ENCODE measurements at places on chromosomes 2 and 18. TPM values are rescaled to one million over a fixed set of nuclear protein-coding genes. Genes with fewer than 3 reads are reported as not detected.

The GPD2 gene
- total RNA-seq: 13.1 TPM

- no peak for DNase-seq
- H3K4me1 ChIP-seq: no peaks in the 10 kb centered on the region
- peaks cover 9% of the 10 kb centered on the region for H3K27me3 ChIP-seq
- H3K4me3 ChIP-seq: no peak overlapping the region
- no peak overlapping the region for H3K27ac ChIP-seq
Measured at GRCh38 chr2:26527726-26528585, 50.0 kb upstream of the OTOF start.

The THOC1 gene
- total RNA-seq: 11.4 TPM

DNA sequence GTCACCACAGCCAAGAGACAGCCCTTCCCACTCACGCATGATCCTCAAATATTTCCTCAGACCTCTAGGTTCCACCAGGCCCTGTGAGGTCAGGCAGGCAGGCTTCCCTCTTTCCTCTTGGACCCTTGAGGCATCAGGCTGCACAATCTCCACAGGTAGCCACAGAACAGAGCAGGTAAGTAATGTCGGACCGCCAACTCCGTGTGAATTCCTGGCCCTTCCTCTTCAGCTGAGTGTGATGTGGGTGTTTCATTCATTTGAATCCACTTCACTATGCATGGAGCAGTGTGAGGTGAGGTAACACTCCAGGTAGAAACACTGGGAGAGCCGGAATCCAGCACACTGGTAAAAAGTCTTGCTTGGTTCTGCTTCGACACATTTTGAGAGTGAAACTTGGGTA lies 44.0 kb downstream of the MRPL35 start:
- H3K36me3 ChIP-seq: no peaks in the 10 kb centered on the region
- no peaks in the 10 kb centered on the region for H3K4me1 ChIP-seq
- H3K27me3 ChIP-seq: no peaks in the 10 kb centered on the region

DNA sequence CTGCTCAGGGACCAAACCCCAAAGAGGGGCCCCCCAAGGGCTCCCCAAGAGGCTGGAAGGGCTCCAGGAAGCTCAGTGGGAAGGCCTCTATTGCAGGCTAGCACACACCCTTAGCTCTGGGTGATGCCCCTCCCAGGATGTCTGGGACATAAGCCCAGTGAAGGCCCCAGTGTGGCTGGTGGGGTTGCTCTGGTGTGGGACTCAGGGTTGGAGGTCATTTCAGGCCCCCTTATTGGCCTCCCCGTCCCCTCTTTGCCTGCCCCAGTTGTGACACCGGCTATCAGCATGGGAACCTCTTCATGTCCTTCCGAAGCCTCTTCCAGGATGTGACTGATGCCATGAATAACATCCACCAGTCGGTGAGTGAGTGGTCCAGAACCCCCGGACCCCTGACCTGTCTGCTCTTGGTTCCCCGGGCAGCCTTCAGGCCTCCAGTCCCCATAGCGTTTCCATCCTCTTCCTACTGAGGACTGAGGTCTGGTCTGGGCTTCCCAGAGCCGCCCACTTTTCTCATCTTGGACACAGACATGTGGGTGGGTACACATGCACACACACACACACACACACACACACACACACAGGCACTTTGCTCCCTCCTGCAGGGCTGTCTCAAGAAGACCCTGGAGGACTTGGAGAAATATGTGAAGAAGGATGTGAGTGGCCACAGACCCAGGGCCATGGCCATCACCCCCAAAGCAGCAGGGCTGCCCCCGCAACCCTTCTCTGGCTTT lies 2.2 kb downstream of the NT5DC4 start:
- no peak overlapping the region for H3K27ac ChIP-seq
- H3K4me3 ChIP-seq: no peak overlapping the region
- peaks cover 12% of the 10 kb centered on the region for H3K27me3 ChIP-seq
- DNase-seq: no peak
